ENCODE measurements at places on chromosomes 2 and 18.

GRCh38 chr2:127081826-127082633 lies 24.9 kb downstream of the BIN1 start:
- DNase-seq: peak; percentile 64

DNA sequence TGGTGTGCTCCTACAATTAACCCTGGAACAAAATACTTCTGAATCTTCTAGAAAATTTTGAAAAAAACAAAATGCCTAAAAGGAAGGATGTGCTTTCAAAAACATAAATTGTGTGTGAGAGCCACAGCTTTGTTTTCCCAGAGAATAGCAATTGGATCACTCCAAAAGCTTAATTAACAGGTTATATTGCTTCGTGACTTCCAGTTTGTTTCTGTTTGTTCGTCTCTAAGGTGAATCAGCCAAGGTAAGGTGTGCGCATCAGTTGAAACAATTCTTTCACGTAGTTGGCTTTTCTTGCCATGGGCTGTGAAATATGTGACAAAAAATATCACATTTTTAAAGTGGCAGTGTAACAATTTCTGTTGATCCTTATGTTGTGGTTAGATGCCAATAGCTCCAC lies 90.3 kb upstream of the BARD1 start:
- DNase-seq: no peak

GRCh38 chr2:222844323-222844722 lies 16.5 kb upstream of the ACSL3 start:
- no peak for DNase-seq

DNA sequence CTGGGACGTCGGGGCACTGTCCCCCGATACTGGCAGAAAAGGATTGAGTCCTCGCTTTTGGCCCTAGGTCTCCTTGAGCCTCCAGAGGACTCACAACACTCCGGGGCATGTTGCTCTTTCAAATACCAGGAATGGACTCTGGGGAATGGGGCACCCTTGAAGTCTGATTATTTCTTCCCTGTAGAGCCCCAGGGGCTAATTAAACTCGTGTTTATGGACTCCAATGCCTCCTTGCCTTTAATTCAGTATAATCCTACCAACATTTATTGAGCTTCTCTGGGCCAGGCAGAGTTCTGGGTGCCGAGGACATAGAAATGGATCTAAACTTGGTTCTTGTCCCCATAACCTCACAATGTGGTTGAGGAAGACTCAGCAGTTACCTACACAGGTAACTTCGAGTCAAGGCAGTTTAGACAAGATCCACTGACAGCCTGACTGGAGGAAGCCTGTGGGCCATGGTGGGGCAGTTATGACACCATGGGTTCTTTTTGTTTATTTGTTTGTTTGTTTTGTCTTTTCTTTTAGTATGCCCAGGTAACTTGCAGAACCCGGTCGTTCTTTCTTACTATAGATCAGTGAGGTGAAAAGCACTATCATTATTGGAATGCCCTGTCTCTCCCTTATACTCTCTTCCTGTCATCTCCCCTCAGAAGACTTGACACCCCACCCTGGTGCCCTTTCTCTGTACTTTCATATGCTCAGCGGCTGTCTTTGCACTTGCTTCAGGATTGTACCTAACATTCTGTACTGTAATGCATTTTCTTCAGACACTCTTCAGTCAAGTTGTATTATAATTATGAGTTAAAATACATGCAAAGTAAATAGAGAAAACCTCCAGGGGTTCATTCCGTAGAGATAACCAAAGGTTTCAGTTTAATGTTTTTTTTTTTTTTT lies 3.2 kb downstream of the CFLAR start:
- no peak for DNase-seq

- DNase-seq: no peak
Measured at GRCh38 chr18:61856678-61857077, 36.1 kb downstream of the RNF152 start.

GRCh38 chr18:23828426-23828825 lies 139.2 kb downstream of the LAMA3 start:
- peak; percentile 28 for DNase-seq

DNA sequence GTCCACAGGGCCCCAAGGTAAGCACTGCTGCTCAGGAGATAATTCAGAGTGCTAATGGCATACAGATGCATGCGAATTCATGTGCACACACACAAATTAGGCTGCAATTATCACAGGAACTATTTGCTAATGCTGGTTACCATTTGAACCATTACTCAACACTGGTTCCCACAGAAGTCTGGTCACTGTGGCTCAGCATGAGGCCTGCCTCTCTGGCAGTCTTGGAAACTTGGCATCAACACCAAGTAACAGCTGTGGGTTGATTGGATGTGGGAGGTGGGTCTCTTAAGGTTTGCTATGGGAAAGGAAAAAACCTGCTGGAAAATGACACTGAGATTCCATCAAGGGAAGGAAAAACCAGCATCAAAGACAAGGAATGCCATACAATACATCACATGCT lies 105.0 kb downstream of the CELF4 start:
- DNase-seq: no peak

DNA sequence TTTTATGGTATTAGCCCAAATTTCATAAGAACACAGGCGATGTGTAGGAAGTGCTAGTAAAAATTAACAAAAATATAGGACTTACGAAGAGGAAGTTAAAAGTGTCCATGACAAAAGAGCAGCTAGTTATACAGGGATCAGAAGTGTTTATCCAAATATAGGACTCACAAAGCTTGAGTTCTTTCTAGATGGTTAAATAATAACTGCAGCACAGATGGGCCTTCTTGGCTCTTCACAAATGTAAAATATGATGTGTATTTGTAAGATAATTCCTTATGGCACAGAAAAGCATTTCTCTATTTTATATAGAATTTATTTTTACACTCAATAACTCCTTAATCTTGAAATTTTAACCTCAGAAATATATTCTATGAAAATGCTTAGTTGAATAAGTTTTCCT lies 100.9 kb upstream of the SPHKAP start:
- DNase-seq: no peak

DNA sequence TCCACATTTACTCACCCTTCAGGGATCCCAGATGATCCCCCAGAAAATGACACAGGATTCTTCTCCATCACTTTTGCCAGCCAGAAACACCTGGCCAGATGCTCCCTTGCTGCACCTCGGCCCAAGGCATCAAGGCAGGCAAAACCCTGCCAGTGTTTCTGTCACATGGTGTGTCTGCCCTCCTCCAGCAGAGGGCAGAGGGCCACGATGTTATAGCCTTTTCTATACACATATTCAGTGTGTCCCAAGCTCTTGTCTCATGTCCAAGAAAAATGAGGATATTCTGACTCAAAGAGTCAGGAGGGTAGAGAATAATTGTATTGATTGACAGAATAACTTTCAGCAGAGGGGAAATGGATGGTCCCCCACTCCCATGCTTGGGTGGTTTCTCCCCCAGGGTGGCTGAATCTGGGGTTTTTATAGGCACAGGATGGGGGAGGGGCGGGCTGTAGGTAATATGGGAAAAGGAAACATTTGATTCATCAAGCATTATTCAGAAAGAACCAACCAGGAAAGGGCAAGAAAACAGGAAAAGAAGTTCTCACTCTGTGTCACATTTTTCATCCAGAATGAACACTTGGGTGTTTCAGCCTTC lies 933.9 kb downstream of the TRIB2 start:
- no peak for DNase-seq

DNA sequence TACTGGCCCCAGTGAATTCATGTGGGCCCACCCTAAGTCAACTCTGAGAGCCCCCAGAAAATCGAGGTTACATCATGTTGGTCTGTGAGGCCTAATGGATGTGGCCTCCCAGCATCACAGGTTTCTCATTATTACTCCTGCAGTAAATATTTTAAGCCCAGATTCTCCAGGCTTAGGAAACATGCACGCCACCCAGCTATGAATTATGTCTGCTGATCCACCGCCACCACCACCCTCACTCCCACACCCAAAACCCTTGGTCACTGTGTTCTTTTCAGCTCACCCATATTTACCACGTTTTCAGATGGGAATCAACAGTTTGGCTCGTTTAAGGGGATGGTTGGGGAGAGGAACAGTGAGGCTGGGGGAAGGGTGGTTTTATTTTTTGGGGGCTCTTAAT lies 128.6 kb downstream of the NCK2 start:
- DNase-seq: no peak

GRCh38 chr2:28071221-28071620 lies 180.7 kb downstream of the BABAM2 start:
- DNase-seq: no peak

DNA sequence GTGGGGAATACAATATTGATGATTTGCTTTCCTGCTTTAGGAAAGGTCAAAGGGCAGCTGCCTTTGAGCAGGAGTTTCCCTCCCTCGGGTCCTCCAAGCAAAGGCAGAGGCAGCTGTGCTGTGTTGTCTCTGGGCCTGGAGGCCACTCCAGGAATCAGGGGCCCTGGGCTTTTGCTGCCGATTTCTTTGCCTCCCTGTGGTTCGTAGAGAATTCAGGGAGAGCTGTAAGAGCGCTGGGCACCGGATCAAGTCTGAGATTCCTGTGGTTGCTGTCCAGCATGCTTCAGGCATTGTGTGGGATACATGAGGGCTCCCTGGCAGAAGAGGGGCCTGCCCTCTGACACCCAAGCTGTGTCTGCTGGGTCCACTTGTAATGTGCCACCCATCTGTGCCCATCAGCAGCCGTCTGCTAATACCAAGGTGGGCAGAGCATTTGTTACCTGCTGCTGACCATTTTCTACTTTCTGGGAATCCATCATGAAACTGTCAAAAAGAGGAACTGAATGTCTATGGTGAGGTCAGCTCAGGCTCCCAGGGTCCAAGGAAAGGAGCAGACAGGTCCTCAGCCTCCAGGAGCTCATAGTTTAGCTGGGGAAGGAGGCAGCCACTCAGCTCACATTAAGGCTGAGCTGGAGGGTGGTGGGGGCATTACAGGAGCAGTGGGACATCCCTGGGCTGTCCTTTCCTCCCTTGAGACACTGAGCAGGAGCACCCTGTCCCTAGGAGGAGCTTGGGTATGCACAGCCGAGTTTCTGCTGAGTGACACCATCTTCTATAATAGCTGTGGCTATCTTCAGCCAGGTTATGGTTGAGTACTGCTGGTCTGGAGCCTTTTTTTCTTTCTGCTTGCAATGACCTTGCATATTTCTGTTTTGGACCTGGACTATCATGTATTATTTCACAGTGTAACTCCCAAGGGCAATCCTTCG lies 68.5 kb downstream of the CTIF start:
- no peak for DNase-seq

DNA sequence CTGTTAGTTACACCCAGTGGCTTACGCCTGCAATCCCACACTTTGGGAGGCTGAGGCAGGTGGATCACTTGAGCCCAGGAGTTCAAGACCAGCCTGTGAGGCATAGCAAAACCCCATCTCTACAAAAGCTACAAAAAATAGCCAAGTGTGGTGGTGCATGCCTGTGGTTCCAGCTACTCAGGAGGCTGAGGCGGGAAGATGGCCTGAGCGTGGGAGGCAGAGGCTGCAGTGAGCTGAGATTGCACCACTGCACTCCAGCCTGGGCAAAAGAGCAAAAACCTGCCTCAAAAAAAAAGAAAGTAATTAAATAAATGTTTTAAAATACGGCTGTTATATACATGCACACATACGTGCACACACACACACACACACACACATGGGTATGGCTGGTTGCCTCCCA lies 194.8 kb downstream of the HDAC4 start:
- no peak for DNase-seq

DNA sequence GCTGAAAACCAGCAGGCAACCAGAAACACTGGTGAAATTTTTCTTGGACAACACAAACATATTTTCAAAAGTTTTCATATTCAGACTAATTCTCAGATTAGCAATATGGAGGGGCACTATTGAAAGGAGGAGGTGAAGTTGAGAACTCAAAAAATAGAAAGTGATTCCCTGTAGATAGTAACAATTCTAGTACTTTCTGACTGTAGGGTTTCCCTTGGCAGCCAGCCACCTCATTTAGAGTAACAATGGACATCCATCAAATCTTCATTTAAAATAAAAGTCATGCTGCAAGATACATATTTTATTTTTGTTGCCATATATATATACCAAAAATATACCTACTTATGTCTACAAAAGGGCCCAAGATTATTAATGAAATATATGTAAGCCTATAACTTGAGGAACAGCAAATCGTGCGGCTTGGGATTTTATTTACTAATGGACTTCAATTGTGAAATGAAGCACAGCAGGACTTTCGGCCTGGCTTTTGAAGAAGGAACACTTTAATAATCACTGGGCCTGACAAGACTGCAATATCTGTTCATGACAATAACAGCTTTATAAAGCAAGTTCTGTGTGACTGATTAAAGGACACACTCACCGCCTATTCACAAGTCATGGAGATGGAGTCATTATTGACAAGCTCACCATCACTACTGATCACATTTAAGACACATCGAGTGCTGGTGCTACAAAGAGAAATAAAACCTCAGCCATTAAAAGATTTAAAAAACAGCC lies 6.8 kb upstream of the NR4A2 start:
- DNase-seq: no peak

GRCh38 chr18:46302528-46303485 lies 198.6 kb downstream of the HAUS1 start:
- no peak for DNase-seq

DNA sequence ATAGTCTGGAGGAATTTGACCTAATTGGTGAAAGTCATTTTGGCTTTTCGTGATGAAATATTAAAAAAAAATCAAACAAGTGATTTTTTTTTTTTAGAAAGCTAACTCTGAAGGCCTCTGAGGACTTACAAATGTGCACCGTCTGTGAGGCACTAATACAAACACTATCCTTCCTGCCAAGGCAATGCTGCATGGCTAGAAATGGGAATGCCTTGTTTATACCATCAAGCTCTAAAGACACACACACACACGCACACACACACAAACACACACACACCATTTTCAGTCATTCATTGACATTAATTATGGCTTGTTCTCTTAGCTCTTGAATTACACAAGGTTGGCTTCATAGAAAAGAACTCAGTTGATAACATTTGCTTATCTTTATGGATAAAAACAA lies 1242.0 kb upstream of the ACVR2A start:
- DNase-seq: no peak
